ENCODE measurements at places on chromosomes 16 and 17.

DNA sequence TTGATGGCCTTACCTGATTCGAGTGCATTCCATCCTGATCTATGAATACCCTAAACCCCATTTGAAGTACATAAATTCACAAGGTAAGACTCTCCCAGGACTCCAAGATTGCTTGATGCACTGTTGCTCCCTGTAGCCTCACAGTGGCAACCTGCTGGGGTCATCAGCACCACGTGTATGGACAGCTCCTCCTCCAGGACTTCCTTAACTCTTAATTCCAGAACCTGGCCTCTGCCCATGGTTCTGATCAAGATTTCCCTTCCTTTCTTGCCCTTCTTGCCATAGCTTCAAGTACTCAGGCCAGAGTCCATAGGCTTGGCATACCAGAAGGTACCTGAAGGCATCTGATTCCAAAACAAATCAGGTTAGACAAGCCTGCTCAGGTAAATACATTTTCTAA, 34.0 kb upstream of the NLK start:
- DNase-seq, result peak; percentile 14

GRCh38 chr17:47816111-47816735, 5.4 kb downstream of the OSBPL7 start:
- DNase-seq, result no peak

DNA sequence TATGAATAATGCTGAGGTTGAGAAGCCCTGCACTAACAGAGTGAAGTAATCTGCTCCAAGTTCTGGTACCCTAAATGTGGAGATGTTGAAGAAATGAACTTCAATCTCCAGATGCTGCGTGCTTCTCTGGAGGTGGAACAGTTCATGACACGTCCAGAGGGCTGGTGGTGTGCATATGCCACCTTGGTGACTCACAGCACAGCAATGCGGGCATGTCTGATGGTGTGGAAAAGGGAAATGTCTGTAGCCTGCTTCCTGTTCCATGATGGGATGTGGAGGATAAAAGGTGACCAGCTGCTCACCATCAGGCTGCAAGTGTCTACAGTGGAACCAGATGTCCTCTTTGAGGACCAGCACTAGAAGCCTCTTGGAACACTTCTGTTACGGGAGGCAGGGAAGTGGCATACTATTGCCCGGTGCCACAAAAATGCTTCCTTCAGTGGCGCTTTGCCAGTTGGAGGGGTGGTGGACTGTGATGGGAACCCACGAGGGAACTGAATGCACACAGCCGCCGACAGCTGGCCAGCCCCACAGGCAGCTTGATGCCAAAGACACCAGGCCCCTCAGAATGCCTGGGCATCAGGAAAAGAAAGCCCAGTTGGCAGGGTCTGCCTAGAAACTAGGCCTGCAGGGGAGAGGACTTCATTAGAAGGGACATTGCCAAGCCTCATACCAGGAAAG, 19.9 kb downstream of the SNX11 start:
- no peak for DNase-seq

DNA sequence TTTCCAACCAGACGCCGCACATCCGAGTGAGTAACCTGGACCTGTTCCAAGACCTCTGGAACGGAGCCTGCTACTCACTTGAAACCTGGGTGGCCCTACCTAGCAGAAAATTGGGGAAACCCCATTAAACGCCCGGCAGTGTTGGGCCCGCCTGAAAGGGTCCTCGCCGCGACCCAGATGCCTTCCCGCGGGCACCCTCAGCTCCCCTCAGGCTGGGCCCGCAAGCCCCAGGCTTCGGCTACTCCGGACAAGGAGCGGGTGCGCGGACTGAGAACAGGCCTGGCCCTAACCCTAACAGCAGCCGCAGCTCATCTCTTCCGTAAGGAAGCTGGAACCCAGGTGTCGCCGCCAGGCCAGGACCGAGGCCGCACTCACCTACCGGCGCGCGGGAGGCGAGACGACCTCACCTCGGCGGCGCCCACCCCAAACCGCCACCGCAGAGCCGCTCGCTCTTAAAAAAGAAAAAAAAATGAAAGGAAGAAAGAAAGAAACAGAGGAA, 344 bp downstream of the PSME3IP1 start:
- DNase-seq, result no peak

DNA sequence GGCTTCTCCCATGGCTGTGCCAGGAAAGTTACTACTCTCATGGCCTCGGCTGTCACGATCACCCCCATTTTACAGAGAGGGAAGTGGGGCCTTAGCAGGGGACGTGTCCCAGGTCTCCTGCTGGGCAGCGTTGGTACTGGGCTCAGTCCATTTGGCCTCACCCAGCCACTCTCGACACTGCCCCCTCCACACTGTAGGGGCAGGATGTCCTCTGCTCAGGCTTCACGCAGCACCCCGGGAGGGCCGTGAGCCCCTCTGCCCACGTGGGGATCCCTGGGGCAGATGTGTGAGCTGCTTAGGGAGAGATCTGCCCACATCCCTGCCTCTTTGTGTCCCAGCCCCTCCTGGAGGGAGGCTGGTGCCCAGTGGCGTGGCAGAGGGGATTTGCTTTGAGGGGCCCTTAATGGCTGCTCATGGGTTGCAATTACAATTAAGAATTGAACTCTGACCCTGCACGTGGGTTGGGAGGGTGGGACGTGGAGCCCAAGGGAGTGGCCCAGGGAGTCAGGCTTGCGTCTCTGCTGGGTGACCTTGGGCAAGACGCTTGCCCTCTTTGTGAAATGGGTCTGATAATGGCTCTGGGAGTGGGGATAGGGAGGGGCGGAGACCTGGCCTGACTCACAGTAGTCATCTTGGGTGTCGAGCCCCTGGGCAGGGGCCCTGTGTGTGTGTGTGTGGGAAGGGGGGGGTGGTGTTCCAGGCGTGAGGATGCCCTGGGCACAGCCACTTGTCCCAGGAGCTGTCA, 2.3 kb upstream of the KCNJ12 start:
- no peak for DNase-seq

- no peak for DNase-seq
Observed at GRCh38 chr16:83624429-83625120, 183.2 kb upstream of the HSBP1 start.

DNA sequence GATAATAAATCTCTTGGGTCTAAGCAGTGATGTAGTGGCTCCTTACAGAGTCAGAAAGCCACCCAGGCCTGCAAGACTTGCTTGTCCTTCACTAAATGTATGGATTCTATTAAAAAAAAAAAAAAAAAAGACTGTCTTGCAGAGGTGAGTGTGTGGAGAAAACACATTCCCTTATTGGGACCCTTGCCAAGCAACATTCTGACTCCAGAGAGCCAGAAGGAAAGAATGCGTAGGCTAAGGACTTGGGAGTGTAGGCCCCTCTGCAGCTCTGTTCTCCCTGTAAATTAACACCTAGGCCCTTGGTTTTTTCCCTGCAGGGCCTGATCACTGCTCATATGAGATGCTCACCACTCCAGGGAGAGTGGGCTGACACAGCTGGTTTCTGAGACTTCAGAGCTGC, 17.8 kb downstream of the SCPEP1 start:
- DNase-seq, result no peak

Measured in stromal cell of bone marrow (primary cell).